Testis (tissue), 5 donors: ENCODE measurements at places on chromosomes 3 and 15. TPM values are rescaled to one million over a fixed set of nuclear protein-coding genes. Genes with fewer than 3 reads are reported as not detected.

Gene ZIC1
- total RNA-seq: 3.3 TPM

Gene CLN6
- 58.8 TPM for total RNA-seq

Gene MAGEL2
- total RNA-seq: 1.9 TPM

Gene SGO1
- 11.9 TPM for total RNA-seq

Gene PPP2R3A
- 35.4 TPM for total RNA-seq

DNA sequence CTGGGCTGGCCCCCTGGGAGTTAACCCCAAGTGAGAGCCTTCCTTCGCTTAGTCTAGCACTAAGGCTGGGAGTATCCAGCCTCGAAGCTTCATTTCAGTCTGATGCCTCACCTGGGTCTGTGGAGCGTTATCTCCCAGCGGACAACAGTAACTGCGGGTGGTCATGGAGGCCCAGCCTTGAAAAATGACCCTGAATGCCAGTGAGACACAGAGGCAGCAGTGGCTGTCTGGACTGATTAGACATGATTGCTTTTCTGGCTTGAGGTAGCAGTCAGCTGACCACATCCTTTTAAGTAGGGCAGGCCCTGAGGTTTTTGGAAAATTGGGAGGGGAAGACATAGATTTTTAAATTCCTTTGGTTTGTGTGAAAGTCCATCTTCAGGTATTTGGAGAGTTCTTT, 28.2 kb upstream of the TRIM59 start:
- H3K4me1 ChIP-seq: no peaks in the 10 kb centered on the region
- H3K27me3 ChIP-seq: no peaks in the 10 kb centered on the region

DNA sequence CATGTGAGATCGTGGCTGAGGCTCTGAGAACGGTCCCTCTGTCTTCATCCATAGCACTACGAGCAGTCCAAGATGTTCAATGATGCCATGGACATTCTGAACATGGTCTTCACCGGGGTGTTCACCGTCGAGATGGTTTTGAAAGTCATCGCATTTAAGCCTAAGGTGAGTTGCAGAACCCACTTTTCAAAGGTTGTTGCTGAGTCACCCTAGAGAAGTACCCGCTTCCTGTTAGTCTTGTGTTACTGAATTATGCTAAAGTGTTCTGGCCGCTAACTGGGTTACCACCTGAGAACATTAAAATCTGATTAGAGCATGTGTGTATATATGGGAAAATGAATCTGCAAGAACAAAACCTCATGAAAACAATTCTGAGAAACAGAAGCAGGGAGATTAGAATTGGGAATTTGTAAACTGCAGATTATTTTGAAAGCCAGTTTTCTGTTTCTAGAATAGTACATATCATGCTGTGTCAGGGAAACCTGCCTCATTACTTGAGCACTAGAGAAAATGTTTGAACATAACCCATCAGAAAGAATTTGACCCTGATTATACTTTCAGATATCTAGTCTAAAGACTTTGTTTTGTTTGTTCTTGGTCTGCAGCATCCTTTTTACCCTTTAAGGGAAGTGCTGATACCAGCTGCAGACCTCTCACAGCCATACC, 92.6 kb downstream of the CHDH start:
- no peaks in the 10 kb centered on the region for H3K4me1 ChIP-seq
- H3K36me3 ChIP-seq: no peaks in the 10 kb centered on the region
- no peak overlapping the region for H3K27ac ChIP-seq
- no peak for DNase-seq

Gene GXYLT2
- 17.6 TPM for total RNA-seq
